Stimulated activated CD4-positive, alpha-beta T cell treated with anti-CD3 and anti-CD28 coated beads, Interleukin-1b, Interleukin-23, amount 100 ng/mL, for 1 hour (primary cell): ENCODE measurements at places on chromosomes 7 and 10.

DNA sequence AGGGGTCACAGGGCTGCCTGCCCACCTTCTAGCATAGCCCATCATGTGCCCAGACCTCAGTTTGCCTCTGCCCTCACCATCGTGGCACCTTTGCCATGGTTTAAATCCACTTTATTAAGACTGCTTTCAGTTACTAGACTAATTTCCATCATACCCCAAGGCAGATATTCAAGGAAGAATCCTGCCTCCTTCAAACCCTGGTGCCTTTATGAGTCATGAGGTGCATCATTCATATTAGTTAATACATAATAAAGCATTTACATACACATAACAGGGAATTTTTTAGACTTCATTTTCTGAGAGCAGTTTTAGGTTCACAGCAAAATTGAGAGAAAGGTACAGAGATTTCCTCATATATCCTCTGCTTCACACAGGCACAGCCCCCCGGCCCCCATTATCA, 62.8 kb downstream of the CXCL12 start:
- no peak for DNase-seq

GRCh38 chr7:89928451-89928850, 225.8 kb upstream of the STEAP1 start:
- DNase-seq, result no peak

DNA sequence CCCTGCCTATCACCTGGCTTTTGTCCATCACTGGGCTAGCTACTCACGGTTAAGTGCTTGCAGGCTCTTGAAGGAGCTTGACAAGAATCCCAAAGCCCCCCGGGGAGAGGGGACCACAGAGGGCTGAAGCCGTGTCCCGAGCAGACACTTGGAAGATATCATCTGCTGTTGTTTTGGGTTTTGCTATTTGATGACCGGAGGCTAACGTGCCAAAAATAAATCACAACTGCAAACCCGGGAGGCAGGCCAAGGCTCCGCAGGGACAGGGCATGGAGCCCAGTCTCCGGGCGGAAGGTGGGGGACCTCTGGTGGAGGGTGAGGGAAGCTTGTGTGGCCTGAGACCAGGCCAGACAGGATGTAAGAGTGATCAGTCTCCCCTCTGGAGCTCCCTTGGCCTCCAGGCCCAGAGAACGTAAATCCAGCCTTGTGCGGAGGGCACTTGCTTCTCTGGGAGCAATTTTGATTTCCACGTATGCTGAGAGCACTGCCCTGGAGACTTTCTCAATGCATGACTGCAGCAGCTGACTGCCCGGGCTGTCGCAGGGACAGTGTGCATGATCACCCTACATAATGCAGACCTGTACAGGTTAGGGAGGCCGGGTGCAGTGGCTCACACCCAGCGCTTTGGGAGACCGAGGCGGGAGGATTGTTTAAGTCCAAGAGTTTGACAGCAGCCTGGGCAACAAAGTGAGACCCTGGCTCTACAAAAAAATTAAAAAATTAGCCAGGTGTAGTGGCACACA, at the start of gene PHKG1:
Gene PHKG1, minus strand, starts transcription at position 164 of the 743 bp plus-strand sequence. CDS start 4,011 bp downstream, outside the sequence.
- no peak for DNase-seq

DNA sequence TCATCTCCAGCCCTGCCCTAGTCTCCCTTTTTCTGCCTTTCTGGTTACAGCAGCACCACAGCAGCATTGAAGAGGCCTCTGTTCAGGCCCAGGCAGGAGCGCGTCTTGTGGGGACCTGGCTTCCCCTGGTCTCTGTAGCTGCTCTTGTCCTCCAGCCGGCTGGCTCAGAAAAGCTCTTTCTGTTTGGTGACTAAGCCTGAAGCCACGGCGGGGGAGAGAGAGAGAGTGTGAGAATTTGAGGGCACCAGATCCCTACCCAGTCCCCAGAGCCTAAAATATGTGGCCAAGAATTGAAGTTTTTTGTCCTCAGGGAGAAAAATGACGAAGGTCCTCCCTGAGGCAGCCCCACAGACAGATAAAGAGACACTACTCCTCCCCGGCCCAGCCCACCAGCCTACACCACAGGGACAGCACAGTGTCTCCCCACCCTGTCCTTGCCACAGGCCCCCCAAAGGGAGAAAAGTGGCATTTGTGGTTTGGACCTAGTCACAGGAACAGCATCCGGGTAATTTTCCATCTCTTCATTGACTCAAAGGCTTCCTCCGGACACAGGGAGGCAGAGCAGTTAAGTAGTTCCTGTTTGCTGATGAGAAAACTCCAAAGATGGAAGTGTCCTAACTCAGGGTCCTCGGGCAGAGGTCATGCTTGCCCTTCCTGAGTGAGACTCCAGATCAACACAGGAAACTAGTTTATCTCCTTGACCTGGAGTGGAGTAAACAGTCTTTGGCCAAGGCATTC, 13.3 kb upstream of the FAM180A start:
- no peak for DNase-seq

DNA sequence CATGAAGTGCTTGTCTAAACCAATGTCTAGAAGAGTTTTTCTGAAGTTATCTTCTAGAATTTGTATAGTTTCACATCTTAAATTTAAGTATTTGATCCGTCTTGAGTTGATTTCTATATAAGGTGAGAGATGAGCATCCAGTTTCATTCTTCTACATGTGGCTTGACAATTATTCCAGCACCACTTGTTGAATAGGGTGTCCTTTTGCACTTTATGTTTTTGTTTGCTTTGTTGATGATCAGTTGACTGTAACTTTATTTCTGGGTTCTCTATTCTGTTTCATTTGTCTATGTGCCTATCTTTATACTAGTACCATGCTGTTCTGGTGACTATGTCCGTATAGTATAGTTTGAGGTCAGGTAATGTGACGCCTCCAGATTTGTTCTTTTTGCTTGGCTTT, 426.6 kb upstream of the CHRM2 start:
- no peak for DNase-seq

- DNase-seq, result no peak
Observed at GRCh38 chr10:77889277-77889903, 37.2 kb downstream of the DLG5 start.

- DNase-seq, result no peak
Observed at GRCh38 chr7:67589183-67589582, 592.5 kb downstream of the TYW1 start.

DNA sequence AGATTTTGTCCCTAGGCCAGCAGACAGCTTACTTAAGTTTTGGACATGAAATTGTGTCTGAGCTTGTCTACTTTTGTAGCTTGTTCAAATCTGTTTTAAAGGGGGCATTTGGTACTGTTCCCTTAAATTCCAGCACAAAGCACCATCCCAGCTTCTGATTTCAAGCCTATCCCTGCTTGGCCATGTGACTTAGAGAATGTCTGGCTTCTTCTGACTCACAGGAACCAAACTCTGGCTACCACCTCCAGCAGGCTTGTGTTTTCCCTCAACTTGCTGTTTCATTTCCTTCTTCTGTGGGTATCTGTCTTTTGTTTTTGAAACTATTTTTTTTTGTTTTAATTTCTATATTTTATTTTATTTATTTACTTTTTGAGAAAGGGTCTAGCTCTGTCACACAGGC, 97.9 kb upstream of the FZD8 start:
- DNase-seq, result no peak

DNA sequence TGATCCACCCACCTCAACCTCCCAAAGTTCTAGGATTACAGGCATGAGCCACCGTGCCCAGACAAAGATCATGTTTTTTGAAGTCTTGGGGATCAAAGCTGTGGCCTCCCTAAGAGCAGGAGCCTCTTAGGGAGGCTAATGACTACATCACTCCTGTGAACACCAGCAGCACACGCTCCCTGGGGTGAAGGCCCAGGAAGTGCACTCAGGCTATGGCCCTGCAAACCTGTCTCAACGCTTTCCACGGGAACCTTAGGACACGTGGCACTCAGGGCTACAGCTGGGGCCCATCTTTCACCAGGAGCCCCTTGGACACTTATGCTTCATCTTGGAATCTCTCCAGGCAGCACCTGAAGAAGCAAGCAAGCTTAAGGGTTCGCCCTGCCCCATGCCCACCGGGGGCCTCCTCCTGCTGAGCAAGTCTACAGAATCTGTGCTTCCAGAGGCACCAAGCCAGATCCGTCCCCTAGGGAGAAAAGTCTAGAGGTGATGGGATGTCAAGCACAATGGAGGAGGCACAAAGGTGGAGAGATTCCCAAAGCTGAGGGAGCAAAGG, 18.4 kb downstream of the VSTM4 start:
- DNase-seq, result no peak

- no peak for DNase-seq
Observed at GRCh38 chr10:25547382-25547781, 372.6 kb downstream of the GPR158 start.

- no peak for DNase-seq
Observed at GRCh38 chr10:31769564-31769963, 159.1 kb downstream of the ARHGAP12 start.

DNA sequence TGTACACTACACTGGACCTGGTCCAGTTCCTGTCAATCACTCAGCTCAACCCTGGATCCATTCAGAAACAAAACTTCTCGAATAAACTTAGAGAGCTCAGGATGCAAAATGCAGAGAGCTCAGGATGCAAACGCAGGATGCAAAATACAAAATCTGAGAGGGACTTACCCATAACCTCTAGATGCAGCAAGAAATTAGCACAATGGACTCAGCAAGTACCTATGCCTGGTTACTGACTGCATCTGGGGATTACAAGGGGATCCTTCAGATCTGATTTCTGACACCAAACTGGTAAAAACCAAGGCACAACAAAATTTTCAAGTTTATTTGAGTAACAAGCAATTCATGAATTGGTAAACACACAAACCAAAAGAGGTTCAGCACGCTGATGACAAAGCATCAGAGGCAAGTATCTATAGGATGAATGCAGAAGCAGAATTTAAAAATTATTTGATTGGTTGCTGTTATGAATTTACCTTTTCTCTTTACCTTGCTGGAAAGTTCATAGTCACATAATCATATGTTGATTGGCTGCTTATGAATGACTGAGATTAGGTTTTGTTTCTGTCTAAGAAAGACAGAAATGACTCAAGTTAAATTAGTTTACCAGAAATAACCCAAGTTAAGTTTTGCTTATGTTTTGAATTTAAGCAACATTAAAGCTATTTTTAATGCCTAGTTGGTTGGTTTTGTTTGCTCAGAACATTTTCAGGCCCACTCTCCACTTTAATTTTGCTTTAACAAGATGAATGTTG, 11.4 kb downstream of the GIMAP6 start:
- DNase-seq, result no peak

DNA sequence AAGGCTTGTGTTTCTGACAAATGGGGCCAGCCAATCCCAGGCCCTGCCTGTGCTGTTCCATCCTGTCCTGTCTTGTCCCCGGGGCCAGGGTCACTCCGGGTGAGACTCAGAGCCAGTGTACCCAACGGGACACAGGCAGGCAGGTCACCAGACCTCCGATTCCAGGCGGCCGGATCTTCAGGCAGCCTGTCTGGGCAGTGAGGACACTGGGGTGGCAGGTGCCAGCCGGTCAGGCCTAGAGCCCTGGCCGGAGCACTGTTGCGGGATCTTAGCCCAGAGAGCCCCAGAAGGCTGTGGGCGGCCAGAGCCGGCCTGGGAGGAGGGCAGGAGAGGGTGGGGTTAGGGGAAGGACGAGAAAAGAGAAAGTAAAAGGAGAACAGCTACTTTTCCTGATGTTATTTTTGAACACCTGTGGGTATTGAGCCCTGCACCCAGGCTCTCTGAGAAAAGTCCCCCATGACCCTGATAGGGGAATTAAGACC, 134.3 kb upstream of the TNRC18 start:
- DNase-seq, result no peak

DNA sequence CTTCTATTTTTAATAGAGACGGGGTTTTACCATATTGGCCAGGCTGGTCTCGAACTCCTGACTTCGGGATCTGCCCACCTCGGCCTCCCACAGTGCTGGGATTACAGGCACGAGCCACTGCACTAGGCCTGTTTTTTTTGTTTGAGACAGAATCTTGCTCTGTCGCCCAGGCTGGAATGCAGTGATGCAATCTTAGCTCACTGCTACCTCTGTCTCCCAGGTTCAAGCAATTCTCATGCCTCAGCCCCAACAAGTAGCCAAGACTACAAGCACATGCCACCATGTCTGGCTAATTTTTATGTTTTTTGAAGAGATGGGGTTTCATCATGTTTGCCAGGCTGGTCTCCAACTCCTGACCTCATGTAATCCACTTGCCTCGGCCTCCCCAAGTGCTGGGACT, 73.7 kb downstream of the TYW1B start:
- DNase-seq, result no peak

DNA sequence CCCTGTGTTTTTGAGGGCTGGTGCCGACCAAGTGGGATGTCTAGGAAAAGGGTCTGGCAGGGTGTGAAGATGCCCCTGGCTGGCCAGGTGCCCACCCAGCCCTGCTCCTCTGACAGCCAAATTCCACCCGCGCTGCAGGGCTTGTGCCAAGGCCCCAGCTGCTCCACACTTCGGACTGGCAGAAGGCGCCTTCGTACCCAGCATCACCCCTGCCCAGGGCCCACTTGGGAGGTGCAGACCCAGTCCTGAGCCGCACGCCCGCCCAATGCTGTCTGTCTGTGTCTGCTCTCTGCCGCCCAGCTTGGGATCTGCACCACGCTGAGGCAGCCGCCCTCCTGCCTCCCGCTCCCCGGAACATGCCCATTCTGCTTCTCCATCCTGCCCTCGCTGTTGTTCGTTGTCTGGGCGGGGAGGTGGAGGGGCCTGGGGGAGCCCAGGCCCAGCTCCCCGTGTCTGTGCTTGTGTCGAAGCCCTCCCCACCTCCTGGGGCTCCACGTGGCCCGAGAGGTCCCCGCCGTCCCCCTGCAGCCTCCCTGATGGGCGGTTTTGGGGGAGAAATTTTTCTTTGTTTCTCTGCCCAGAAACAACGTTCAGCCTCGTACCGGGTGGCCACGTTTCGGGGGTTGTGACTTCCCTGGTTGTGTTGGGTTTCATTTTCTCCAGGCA, 36.9 kb upstream of the PPIF start:
- no peak for DNase-seq

- DNase-seq, result no peak
Observed at GRCh38 chr10:89556600-89556999, 21.2 kb upstream of the SLC16A12 start.

DNA sequence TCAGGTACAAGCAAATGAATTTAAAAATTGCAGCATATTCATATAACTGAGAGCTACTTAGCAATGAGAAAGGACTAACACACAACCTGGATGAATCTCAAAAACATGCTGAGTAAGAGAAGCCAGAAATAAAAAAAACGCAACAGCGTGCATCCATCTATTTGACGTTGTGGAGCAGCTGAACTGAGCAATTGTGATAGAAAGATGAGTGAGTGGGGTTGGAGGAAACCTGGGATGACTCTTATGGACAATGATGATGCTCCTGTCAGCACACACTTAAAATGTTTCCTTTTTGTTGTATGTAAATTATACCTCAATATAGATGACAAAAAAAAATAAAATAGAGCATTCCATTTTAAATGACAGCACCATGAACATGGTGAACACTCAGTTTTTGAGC, 36.0 kb upstream of the AKR1E2 start:
- DNase-seq, result no peak

- no peak for DNase-seq
Observed at GRCh38 chr7:37707754-37708485, 24.4 kb downstream of the GPR141 start.

DNA sequence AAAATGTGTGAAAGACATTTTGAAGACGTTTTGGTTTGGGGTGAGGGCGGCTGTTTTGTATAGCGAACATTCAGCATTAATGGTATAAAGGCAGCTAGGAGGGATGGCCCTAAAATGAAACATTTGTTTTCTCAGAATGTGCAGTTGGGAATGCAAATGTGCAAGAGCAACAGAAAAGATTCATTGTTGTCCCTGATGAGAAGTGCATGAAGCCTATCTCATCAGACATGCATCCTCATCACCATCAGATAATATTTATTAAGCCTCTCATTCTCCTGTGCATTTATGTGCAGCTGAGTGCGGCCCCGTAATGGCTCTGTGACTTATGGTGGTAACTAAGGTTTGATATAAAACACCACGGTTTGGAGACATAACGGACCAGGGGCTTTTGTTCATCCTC, 199.5 kb downstream of the GFRA1 start:
- no peak for DNase-seq

- DNase-seq, result no peak
Observed at GRCh38 chr10:89367529-89367928, 10.3 kb upstream of the IFIT1B start.
